ENCODE measurements at places on chromosomes 13 and 19.

- H3K4me3 ChIP-seq, result no peak overlapping the region
- H3K4me1 ChIP-seq, result no peaks in the 10 kb centered on the region
- H3K36me3 ChIP-seq, result no peaks in the 10 kb centered on the region
- DNase-seq, result no peak
These were observed 60.3 kb downstream of the CCDC70 start for GRCh38 chr13:51921790-51922740.

GRCh38 chr13:108595436-108596274 is 33.8 kb upstream of the MYO16 start:
- no peak overlapping the region for H3K4me3 ChIP-seq
- no peak overlapping the region for H3K27ac ChIP-seq
- no peaks in the 10 kb centered on the region for H3K4me1 ChIP-seq
- no peaks in the 10 kb centered on the region for H3K36me3 ChIP-seq
- H3K27me3 ChIP-seq, result no peaks in the 10 kb centered on the region
- DNase-seq, result no peak

GRCh38 chr19:33440682-33441081 is 67.2 kb downstream of the CEBPG start:
- H3K4me3 ChIP-seq, result no peak overlapping the region
- H3K27ac ChIP-seq, result no peak overlapping the region
- no peaks in the 10 kb centered on the region for H3K27me3 ChIP-seq
- no peak for DNase-seq
- no peaks in the 10 kb centered on the region for H3K4me1 ChIP-seq

GRCh38 chr19:11127905-11128304 is 27.7 kb downstream of the SPC24 start:
- H3K4me3 ChIP-seq, result no peak overlapping the region
- no peak for DNase-seq
- H3K27me3 ChIP-seq, result no peaks in the 10 kb centered on the region
- peaks cover 8% of the 10 kb centered on the region for H3K4me1 ChIP-seq

- no peak for DNase-seq
- H3K27ac ChIP-seq, result peak overlapping the region; percentile 94
- H3K4me3 ChIP-seq, result peak overlapping the region; percentile 98
- no peaks in the 10 kb centered on the region for H3K36me3 ChIP-seq
- no peaks in the 10 kb centered on the region for H3K27me3 ChIP-seq
These were observed 603 bp downstream of the GPALPP1 start for GRCh38 chr13:44989941-44990340.

DNA sequence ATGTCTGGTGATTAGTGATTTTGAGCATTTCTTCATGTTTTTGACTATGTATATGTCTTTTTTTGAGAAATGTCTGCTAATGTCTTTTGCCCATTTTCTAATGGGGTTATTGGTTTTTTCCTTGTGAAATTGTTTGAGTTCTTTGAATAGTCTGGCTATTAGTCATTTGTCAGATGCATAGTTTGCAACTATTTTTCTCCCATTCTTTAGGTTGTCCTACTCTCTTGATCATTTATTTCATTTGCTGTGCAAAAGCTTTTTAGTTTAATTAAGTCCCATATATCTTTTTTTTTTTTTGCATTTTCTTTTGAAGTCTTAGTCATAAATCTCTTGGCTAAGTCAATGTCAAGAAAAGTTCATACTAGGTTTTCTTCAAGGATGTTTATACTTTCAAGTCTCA is 449.8 kb downstream of the DACH1 start:
- H3K36me3 ChIP-seq, result no peaks in the 10 kb centered on the region
- DNase-seq, result no peak
- no peak overlapping the region for H3K4me3 ChIP-seq
- H3K27ac ChIP-seq, result no peak overlapping the region
- H3K4me1 ChIP-seq, result no peaks in the 10 kb centered on the region

- H3K4me1 ChIP-seq, result peaks cover 22% of the 10 kb centered on the region
- H3K36me3 ChIP-seq, result peaks cover 48% of the 10 kb centered on the region
- DNase-seq, result no peak
- H3K27ac ChIP-seq, result no peak overlapping the region
- H3K27me3 ChIP-seq, result no peaks in the 10 kb centered on the region
These were observed 3.2 kb downstream of the ZNF699 start for GRCh38 chr19:9306443-9306842.

DNA sequence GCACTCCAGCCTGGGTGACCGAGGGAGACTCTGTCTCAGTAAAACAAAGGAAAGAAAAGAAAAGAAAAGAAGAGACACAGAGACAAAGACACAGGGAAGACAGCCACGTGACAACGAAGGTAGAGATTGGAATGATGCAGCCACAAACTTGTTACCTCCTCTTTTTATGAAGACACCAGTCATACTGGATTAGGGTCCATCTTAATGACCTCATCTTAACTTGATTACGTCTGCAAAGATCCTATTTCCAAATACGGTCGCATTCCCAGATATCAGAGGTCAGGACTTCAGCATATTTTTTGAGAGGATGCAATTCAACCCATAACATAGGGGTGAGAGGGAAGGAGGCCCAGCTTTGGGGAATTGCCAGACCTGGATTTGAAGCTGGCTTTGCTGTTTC is 4.1 kb downstream of the ZNRF4 start:
- no peak for DNase-seq
- no peak overlapping the region for H3K27ac ChIP-seq
- H3K4me1 ChIP-seq, result no peaks in the 10 kb centered on the region
- no peaks in the 10 kb centered on the region for H3K27me3 ChIP-seq

- DNase-seq, result no peak
- no peak within 1 kb of the TSS for H3K4me3 ChIP-seq
- no peak within 1 kb of the TSS for H3K27ac ChIP-seq
- H3K4me1 ChIP-seq, result peaks cover 59% of the 10 kb centered on the region
- peaks cover 30% of the 10 kb centered on the region for H3K27me3 ChIP-seq
- H3K36me3 ChIP-seq, result no peaks in the 10 kb centered on the region
These were observed at the start of gene APC2 for GRCh38 chr19:1449467-1450442. TSS of gene APC2 (plus strand) at chr19:1450121. CDS start at chr19:1453002, 2,881 bp downstream.

DNA sequence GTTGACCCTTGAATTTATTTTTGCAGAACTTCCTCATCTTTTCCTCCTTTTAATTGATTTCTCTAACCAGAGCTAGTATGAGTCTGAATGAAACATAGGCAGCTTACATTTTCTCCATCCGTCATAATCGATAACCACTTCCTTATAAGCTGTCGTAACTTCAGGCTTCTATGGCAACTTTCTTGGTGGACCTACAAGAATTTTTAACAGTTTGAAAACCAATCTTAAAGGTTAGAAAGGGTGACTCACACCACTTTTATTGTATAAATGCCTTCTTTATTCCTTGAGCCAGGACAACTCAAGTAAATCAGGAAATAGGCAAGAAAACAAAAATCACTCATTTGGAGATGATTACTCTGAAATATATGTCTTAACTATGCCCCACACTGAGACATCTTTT is 105.7 kb upstream of the KL start:
- no peak overlapping the region for H3K4me3 ChIP-seq
- no peaks in the 10 kb centered on the region for H3K4me1 ChIP-seq
- DNase-seq, result no peak
- H3K36me3 ChIP-seq, result no peaks in the 10 kb centered on the region
- H3K27me3 ChIP-seq, result no peaks in the 10 kb centered on the region

DNA sequence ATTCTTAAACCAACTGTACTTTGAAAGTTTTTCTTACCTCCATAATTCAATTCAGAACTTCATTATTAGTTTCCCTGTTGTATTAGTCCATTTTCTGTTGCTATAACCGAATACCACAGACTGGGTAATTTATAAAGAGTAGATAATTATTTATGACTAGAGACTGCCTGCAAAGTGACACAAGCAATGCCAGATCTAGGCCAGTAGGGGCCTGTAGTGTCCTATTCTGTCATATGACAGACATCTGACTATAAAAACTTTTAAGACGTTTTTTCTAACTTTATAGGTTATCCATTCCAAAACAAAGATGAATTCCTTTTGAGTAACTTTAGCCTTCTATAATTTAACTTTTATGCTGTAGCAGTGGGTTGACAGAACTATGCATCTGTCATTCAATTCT is 2783.8 kb downstream of the PCDH9 start:
- no peak overlapping the region for H3K27ac ChIP-seq
- DNase-seq, result no peak
- no peaks in the 10 kb centered on the region for H3K36me3 ChIP-seq
- no peaks in the 10 kb centered on the region for H3K27me3 ChIP-seq
- H3K4me1 ChIP-seq, result no peaks in the 10 kb centered on the region

DNA sequence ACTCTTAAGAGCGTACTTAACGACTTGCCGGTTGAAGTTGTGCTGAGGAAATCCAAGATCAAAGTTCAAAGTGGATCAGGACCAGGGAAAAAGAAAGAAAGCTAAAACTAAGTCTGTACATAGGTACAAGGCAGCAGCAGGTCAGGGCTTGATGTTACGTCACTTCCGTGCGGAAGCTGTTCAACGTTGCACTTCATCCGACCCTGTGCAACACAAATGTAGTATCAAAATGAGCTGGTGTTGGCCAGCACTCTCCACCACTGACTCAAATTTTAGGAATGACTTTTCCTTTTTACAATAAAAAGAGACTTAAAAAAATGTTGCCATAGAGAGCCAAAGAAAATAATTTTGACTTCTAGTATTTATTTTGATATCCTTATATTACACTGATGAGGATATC is 1315.4 kb downstream of the EFNB2 start:
- H3K36me3 ChIP-seq, result no peaks in the 10 kb centered on the region
- H3K4me1 ChIP-seq, result no peaks in the 10 kb centered on the region
- no peaks in the 10 kb centered on the region for H3K27me3 ChIP-seq
- H3K27ac ChIP-seq, result no peak overlapping the region

DNA sequence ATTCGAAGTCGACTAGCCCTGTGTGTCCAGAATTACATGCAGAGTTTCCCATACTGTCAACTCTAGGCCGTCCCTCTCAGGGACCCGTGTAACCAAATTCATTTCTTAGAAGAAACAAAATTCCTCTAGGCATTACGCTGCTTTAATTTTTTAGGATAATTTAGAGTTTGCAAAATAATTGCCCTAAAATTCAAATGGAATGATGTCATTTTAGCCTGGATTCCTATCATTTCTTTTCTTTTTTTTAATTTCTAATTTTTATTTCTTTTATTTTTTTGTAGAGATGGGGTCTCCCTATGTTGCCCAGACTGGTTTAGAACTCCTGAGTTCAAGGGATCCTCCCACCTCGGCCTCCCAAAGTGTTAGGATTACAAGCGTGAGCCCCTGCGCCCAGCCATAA is 1.3 kb upstream of the ATP4B start:
- no peak overlapping the region for H3K27ac ChIP-seq
- H3K27me3 ChIP-seq, result no peaks in the 10 kb centered on the region
- no peak overlapping the region for H3K4me3 ChIP-seq
- H3K4me1 ChIP-seq, result no peaks in the 10 kb centered on the region
- no peaks in the 10 kb centered on the region for H3K36me3 ChIP-seq
- peak; percentile 19 for DNase-seq

DNA sequence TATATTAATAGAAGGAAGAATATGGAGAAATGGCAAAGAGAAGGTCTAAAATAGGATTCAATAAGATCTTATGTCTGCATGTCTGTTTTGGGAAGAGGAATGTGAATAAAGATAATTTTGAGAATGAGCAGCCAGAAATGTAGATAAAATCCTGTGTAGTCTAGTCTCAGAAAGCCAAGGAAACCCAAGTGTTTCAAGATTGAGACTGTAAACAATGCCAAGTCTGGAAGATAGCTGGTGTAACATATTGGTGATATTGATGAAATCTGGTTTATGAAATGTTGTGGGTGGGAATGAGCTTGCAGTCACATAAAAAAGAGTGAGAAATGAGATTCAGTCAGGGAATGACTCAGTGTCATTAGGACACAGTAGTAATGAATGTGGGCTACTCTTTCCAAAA is 1180.3 kb upstream of the PCDH20 start:
- no peaks in the 10 kb centered on the region for H3K36me3 ChIP-seq
- no peaks in the 10 kb centered on the region for H3K27me3 ChIP-seq
- no peaks in the 10 kb centered on the region for H3K4me1 ChIP-seq
- H3K4me3 ChIP-seq, result no peak overlapping the region
- no peak overlapping the region for H3K27ac ChIP-seq

DNA sequence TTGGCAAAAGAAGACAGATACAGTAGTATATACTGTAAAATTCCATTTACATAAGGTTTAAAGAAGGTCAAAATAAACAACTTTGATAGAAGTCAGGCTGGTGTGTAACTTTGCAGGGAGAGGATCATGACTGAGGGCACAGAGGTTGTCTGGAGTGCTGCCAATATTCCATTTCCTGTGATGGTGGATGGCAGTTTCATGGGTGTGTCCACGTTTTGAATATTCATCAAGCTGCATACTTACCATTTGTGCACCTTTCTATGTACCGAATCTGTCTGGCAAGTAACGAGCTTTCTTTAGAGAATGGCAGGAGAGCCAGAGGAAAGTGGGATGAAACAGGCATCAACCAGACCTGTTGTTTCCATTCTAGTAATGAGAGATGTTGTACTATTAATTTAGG is 420.5 kb upstream of the HTR2A start:
- H3K27ac ChIP-seq, result no peak overlapping the region
- DNase-seq, result no peak
- no peaks in the 10 kb centered on the region for H3K36me3 ChIP-seq
- H3K27me3 ChIP-seq, result no peaks in the 10 kb centered on the region
- no peaks in the 10 kb centered on the region for H3K4me1 ChIP-seq

DNA sequence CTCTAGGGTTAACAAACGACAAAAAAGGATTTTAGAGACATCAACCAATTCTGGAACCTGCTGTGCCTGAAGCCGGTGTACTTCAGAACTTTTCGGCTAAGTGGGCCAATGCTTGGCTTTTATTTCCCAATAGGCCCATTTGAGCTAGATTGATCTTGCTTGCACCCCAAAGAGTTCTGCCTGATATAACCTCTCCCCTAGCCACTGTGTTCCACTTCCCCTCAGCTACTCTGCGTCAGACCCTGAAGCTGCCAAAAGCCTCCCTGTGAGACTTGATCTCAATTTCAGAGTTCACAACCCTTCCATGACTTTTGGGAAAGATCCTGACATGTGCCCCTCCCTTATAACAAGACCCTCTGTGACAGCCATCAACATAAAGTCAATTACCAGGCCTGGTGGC is 5.6 kb upstream of the SIGLEC14 start:
- H3K27ac ChIP-seq, result no peak overlapping the region
- no peaks in the 10 kb centered on the region for H3K36me3 ChIP-seq
- H3K4me1 ChIP-seq, result no peaks in the 10 kb centered on the region
- H3K27me3 ChIP-seq, result peaks cover 3% of the 10 kb centered on the region
- DNase-seq, result no peak

- no peak overlapping the region for H3K27ac ChIP-seq
- H3K36me3 ChIP-seq, result no peaks in the 10 kb centered on the region
- H3K4me1 ChIP-seq, result no peaks in the 10 kb centered on the region
- DNase-seq, result no peak
- no peaks in the 10 kb centered on the region for H3K27me3 ChIP-seq
These were observed 102.3 kb downstream of the STOML3 start for GRCh38 chr13:38888309-38888708.
